ENCODE measurements at places on chromosomes 16 and 17.

DNA sequence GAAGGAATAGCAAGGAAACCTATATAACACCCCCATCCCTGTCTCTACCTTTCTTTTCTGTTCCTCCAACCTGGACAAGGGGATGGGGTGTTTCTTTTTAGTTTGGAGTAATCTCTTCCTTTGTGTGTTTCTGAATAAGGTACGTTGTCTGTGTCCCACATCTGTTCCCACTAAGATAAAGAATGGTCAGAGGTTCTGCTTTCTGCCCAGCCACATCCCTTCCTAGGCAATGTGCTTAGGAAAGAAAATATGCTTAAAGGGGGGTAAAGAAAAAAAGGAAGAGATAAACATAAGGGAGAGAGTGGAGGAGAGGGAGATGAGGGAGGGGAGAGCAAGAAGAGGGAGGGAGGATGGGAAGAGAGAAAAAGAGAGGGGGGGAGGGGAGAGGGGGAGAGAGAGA lies 35.1 kb downstream of the SLC6A2 start:
- no peak for DNase-seq

GRCh38 chr17:71900621-71901229 lies 220.1 kb upstream of the SOX9 start:
- no peak for DNase-seq

GRCh38 chr16:79316004-79316458 lies 284.5 kb downstream of the MAF start:
- DNase-seq, result no peak

DNA sequence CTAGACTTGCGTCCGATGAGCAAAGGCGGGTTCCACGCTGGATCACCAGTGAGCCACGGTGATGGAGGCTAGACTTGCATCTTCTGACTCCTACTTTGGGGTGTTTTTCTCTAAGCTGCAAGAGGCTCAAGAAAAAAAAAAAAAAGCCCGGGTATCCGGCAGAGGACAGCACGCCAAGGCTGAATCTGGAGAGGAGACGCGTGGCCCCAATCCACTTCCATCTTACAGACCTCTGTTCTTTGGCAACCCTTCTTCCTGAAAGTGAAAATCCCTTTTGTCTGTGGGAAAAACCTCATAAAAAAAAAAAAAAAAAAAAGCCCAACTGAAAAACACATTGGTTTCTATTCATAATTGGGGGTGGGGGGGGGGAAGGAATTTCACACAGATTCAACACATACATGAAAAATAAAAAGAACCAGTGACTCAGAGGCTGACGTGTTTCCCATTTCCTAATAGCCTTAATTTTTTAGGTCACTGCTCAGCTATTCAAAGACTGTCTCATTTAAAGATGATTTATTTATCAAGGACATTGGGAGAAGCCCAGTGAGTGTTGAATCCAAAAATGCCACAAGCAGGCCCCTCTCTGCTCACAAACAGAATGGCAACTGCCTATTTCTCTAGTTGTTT lies 258.3 kb downstream of the FOXL1 start:
- no peak for DNase-seq

DNA sequence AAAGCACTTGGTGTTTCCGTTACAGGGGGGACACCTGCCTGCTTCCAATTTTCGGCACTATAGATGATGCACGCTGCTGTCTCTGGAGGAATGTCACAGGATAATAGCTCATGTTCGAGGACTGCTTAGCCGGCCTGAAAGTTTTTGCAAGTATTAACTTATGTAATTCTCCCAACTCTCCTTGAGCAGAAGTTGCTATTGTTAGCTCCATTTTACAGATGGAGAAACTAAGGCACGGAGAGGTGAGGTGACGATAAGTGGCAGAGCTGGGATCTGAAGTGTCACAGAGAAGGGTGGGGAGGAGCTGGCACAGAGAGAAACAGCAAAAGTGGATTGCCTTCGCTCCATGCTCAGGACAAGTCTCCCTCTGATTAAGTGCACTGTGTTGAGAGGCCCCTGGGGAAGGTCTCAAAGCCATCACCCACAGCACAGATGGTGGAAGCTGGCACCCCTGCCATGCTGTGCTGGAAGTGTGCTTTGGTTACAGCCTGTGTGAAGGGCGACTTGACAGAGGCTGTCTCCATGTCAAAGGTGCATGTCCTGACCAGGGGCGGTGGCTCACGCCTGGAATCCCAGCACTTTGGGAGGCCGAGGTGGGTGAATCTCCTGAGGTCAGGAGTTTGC lies 40.8 kb upstream of the MEAK7 start:
- no peak for DNase-seq

DNA sequence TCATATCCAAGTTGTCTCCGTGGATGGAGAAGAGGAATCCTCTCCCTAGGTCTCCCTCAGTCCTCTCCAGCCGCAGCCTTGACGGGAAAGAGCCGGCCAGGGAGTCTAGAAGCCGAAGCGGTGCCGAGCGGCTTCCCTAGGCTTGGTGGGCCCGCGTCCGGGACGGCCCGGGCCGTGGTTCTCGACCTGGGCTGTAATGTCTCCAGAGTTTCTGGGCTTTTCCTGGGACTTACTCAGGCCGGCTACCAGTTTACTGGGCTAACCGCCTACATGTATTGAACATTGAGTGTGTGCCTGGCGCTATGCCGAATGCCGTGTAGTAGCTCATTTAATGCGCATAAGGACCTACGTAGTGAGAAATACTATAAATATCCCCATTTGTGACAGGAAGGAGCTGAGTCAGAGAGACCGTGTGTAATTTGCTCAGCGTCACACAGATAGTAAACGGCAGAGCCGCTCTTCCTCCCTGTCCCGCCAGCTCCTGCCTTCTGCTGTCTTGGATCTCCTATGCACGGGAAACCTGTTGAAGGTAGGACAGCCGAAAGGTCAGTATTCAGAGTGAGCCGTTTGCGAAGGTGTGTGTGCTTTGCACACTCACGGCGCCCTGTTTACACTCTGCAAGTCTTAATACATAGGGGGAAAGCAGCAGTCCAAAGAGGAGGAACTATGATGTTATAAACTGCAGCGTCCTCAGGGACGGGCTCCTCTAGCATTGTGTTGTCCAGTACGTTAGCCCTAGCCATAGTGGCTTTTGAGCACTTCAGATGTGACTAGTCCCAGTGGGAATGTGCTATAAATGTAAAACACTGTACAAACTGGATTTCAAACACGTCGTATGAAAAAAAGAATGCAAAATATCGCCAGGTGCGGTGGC lies 723 bp upstream of the SPAG5 start:
- peak; percentile 35 for DNase-seq

DNA sequence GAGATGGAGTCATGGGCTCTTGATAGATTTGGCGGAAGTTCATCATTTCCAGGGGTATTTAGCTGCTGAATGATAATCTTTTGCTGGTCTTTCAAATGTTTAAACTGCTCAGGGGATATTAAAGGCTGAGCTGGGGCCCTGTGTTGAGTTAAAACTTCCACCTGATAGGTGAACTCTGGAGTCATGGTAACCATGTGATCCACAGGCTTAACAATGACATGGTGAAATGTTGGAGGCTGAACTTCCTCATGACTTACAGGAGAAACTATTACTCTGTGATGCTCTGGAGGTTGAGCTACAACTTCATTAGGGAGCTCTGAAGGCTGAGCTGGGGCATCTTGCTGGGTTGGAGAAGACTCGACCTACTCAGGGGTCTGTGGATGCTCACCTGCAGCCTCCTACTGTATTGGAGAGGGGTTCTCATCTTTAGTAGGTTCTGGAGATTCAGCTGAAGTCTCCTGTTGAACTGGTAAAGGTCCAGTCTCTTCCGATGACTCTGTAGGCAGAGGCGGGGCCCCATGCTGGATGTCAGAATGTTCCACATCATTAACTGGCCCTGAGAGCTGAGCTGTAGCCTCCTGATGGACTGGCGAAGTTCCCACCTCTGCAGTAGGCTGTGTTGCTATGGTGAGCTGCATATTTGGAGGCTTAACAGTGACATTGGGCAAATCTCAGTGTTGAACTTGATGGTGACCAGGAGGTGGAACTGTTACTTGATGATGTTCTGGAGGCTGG lies 24.2 kb downstream of the RDM1 start:
- no peak for DNase-seq

- DNase-seq, result no peak
Measured at GRCh38 chr17:81249223-81250040, 10.3 kb downstream of the NDUFAF8 start.

All from substantia nigra (tissue), 51 donors.